ENCODE measurements at places on chromosomes 13 and 19.
A peak's percentile ranks its signal among the peaks of the same experiment; 100 is the strongest.

GRCh38 chr19:4977299-4978174 lies 8.6 kb downstream of the KDM4B start:
- DNase-seq = peak; percentile 78

DNA sequence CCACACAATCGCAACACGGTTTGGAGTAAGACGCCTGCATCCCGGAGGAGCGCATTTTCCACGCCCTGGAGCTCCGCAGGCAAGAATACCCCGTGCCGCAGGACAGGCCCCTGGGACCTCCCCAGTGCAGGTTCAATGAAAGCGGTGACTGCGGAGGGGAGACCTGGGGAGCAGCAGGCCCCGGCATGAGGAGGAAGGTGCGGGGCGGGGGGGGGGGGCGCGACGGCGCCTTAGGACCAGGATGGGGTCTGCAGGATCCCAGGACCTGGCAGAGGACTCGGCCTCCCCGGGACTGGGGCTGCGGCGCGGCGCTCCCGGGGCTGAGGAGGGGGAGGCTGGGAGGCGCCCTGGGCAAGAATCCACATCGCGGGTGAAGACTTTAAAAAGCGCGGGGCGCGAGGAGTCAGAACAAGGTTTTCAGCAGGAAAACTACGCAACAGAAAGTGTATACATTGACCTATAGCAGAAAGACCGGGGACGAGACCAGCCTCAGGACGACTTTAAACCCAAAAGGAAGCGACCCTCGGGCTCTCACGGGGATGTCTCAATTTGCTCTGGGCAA lies 432 bp downstream of the ZNF611 start:
- no peak for DNase-seq

DNA sequence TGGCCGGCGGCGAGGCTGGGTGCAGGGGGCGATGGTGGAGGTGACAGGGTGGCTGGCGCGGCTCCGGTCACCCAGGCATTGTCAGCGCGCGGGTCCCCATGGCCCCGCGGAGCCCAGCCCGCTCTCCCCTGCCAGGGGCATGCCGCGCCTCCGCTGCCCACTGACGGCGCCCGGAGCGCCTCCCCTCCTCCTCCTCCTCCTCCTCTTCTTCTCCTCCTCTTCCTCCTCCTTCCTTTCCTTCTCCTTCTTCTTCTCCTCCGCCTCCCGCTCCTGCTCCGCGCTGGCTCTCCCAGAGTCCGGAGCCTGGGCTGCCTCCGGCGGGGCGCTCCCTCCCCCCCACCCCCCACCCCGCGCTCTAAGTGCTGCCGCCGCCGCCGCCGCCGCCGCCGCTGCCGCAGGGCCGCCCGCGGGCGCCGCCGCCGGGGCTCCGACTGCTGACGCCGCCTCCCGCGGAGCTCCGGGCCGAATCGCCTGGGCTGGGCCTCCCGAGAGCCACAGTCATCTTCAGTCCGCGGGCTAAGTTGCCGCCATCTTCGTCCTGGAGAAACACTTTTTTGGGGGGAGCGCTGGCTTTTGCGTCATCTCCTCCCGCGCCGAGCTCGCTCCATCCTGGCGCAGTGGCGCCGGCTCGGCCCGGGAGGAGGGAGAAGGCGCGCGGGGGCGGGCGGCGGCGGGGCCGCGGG lies 348.3 kb downstream of the LIG4 start:
- peak; percentile 9 for DNase-seq

DNA sequence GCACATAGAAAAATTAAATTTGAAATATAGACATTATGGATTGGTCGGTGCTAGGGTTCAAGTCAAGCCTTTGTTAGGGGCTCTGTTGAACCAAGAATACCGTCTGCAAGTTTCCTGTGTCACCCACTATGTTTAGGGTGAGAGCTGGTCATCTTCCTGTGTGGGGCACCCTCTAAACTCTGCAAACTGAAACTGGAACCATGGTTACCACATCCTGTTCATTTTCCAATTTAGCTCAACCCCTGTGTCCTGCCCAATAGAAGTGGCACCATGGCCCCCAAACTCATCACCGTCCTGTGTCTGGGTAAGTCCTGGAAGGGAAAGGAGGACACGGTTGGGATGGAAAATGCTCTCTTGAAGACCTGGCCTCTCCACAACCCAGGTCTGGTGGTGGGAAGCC lies 29.9 kb downstream of the LAIR2 start:
- no peak for DNase-seq

DNA sequence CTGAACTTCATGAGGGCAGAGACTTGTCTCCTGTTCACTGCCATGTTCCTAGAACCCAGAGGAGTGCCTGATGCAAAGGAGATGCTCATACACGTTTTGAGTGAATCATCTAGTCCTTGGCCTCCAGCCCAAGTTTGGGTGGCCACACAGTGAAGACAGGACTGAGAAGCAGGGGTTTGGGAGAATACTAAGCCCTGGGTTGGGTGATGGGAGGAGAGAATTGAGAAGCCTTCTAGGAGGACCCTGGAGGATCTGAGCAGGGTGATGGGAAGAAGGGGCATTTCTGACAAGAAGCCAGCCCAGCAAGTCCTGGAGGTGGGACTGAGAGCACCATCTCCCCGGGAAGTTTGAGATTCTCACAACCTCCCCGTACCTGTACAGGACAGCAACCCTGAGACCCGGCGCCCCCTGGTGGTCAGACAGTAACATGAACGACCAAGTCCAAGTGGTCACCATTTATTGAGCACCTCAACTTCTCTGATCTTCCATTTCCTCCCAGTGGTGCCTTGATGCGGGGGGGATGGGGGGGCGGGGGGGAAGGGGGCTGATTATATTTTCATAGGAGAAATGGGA lies 11.0 kb downstream of the CTU1 start:
- DNase-seq = peak; percentile 4

GRCh38 chr19:10653482-10653731 lies 739 bp upstream of the ILF3 start:
- DNase-seq = no peak

GRCh38 chr13:21735701-21736401 lies 65.0 kb downstream of the FGF9 start:
- no peak for DNase-seq

DNA sequence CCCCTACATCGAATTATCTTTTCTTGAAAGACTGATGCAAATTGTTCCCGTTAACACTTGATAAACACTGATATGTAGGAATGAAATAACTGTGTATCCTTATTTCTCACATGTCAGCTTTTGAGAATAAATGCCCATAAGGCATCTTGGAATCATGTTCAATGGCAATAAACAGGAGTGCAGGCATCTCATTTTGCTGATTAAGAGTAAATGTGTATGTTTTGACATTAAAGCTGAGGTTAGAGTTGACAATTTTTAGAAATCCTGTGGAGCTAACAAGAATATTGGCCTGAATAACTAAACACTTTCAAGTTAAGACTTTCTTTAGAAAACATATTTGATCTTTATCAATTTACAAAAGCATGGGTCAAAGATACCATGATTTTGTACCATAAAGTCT lies 646.2 kb upstream of the MIR17HG start:
- no peak for DNase-seq

DNA sequence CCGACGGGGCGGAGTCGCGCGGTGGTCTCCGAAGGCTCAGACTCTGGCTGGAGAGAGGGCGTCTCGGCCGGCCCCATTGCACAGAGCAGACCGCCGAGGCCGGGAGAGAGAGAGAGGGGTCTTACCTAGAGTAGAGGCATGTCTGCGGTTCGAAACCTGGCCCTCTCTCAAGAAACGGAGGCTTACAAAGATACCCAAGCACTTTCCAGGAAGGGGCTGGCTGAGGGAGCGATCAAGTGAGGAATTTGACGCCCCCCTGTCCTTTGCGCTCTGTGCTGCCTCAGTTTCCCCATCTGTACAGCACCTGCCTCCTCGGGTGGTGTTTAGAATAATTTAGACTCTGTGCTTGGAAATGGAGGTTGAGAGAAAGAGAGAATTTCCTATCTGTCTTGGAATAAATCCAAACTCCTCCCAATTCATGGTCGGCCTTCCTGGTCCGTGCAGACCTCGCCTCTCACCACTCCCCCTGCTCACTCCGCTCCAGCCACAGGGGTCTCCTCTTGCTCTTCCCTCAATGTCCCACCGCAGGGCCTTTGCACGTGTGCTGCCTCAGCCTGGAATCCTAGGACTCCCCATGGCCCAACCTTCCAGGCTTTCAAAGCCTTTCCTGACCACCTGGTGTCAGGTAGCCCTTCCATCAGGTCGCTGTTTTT lies 658 bp upstream of the ISOC2 start:
- DNase-seq = no peak

DNA sequence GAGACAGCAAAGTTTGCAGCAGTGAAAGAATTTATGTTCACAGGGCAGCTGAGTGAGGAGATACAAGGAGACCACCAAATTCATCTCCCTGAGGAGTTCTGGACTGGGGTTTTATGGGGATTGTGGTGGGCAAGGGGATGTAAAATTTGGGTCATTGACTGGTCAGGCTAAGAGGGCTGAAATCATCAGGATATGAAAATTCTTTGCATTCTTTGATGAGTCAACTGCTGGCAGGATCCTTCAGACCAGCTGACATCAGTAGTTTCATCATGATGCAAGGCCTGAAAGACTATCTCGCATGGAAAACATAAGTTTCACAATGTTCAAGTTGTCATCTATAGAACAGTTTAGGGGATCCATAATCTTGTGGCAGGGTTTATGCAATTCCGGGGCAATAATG lies 869.5 kb upstream of the PCDH9 start:
- DNase-seq = peak; percentile 59

- DNase-seq = no peak
Observed at GRCh38 chr13:71515744-71516038, 351.3 kb downstream of the DACH1 start.

DNA sequence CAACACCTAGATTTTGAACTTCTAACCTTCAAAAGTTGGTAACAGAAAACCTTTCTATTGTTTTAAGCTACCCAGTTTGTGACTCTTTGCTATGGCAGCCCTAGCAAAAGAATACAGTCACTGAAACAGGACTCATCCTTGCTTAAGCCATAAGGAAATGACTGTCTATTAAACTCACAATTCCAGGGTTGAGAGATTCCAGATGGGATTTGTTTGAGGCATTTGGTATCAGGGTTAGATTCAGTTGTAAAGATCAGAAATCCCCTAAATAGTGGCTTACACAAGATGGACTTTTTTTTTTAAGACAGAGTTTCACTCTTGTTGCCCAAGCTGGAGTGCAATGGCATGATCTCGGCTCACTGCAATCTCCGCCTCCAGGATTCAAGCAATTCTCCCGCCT lies 41.1 kb upstream of the RGCC start:
- DNase-seq = no peak

DNA sequence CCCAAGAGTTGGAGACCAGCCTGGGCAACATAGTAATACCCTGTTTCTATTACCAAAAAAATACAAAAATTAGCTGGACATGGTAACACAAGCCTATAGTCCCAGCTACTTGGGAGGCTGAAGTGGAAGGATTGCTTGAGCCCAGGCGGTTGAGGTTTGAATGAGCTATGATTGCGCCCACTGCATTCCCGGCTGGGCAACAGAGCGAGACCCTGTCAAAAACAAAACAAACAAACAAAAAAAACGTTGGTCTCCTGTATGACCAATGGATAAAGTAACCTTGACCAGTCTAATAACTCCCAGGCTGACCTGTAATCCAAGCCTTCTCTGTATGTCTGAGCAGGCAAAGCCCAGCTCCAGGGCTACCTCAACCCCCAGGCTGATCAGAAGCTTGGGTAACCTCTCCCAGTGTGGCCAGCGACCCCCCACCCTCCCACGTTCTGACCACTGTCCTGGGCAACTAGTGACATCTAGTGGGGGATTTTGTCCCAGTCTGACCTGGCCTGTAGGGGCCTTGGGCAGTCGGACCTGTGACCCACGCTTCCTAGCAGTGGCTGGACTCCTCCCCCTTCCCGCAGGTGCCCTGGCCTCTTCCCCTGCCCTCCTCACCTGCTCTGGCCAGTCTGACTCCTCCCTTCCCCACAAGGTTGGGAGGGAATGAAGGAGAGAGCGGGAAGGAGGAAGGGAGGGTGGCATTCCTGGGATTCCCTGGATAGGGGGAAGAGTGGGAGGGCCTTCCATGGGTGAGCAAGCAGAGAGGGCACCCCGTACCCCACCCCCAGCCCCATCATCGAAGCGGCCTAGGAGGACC lies 1.0 kb upstream of the BCAM start:
- no peak for DNase-seq

GRCh38 chr19:15436012-15436825 lies 13.5 kb downstream of the WIZ start:
- no peak for DNase-seq

DNA sequence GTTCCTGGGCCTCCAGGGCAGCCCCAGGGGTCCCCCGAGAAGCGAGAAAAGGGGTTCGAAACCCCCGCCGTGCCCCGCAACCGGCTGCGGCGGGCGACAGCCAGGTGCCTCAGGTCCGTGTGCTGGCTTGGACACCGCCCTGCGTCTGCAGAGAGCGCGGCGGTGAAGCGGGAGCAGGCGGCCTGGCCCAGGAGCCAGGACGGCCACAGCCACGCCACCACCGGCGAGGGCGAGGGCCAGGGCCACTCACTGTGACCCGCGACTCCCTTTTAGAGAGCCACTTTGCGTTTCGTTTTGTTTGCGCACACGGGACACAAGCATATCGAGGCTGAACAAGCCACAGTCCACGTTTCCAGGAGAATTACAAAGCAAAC lies 110.4 kb downstream of the CRYL1 start:
- no peak for DNase-seq

DNA sequence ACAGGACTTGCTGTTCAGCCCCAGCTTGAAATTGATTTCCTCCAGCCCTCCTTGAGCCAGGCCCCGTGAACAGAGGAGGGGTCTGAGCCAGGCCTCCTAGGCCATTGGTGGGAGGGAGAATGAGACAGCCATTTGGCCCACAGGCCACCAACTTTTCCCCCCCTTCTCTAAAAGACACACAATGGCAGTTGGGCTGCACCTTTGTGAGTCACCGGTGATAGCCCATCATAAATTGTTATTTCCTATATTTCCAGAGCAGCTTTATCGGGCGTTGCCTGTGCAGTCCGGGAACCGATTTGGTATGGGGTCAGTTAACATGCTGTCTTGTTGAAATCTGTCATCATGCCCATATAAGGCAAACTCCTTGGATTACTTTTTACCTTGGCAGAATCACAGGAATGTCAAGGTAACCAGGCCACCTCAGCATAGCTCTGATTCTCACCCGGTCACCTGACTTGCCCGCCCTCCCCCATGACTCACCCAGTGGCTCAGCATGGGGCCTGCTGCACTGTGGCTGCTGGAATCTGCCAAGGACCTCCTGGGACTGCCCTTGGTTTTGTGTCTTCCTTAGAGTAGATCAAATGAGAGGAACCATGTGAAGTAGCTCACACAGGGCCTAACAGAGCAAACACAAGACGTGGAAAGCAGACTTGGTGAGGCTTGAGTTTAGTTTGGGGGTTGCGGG lies 36.1 kb downstream of the ACTN4 start:
- DNase-seq = peak; percentile 96

DNA sequence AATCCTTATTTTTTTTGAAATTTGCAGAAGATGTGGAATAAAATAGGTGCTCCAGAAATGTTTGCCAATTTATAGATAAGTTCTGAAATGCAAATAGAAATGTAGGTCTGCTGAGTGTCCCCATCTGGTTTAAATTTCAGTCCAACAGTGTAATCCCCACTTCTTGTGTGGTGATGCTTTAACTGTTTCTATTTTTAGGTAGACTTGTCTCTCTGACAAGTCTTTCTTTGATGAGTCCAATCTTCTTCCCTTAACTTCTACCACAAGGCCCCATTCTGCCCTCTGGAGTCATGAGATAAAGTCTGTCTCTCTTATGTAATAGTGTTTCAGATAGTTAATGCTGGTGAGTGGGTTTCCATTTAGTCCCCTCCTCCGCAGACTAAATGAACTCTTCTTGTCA lies 390.4 kb downstream of the RFC3 start:
- DNase-seq = no peak

All from astrocyte of the cerebellum (primary cell).